ENCODE measurements at places on chromosomes 7 and 10.

DNA sequence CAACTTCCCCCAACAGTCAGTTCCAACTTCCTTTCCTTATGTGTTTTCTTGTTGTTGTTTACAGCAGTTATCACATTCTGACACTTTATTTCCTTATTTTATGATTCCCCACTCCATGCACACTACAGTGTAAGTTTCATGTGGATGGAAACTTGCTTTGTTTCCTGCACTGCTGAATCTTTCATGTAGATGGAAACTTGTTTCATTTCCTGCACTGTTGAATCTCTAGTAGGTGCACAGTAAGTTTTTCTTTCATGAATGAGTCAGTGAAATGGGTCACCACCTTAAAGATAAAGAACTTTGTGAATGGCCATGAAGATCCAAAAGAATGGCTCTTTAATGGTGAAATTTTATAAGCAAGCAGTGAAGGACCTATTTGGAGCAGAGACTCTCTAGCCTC lies 61.4 kb downstream of the SHOC2 start:
- no peak for DNase-seq

GRCh38 chr7:128176696-128177095 lies 64.4 kb upstream of the LEP start:
- no peak for DNase-seq

GRCh38 chr10:126504063-126504760 lies 115.9 kb upstream of the ADAM12 start:
- DNase-seq = peak; percentile 32

DNA sequence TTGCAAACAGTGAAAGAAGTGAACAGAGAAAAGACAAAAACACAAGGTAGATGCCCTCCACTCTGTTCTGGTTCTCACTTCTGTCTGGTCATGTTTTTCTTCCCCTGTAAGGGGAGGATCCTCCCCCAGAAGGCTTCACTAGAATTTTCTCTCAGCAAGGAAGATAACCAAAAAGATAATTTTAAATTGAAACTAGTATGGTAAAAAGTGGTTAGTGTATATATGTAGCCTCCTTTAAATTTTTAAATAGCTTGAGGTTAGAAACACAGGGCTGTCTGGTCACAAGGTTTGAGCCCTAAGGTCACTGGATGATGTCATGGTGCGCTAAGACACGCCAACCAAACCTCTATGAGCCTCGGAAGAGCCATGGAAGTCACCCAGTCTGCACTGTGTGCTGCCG lies 5.6 kb upstream of the PKD1L1 start:
- DNase-seq = no peak

GRCh38 chr10:46542567-46543465 lies 13.6 kb downstream of the GPRIN2 start:
- DNase-seq = no peak

- DNase-seq = no peak
Observed at GRCh38 chr10:29012926-29013554, 275.8 kb upstream of the LYZL1 start.

- DNase-seq = no peak
Observed at GRCh38 chr7:126803990-126804389, 448.8 kb downstream of the GRM8 start.

DNA sequence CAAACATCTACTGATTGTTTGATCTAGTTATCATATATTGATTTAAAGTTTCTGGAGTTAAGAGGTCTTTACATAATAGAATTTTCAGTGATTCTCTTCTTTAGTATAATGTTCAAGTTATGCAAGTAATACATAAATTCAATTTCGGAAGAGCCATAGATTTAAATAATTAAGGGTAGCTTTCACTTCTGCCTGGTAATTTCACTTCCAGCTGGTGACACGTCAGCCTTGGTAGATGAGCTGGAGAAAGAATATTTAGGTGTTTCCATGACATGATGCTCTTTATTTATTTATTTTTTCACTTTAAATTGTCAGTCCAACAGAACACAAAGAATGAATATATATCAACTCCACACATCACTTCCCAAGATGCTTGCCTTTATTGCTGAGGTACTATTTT lies 5.2 kb upstream of the OTUD1 start:
- no peak for DNase-seq

DNA sequence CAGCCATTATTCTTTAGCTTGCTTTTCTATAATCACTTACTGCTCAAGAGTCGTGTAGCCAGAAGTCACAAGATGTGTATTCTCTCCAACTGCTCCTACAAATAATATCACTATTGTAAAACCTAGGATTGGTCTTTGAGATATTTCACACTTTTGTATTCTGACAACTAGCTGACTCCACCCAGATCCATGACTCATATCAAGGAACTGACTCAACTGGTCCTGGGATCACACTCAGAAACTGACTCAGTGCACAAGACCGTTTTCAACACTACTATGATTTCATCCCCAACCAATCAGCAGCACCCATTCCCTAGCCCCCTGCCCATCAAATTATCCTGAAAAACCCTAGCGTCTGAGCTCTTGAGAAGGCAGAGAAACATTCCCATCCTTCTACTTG lies 56.5 kb upstream of the ORC5 start:
- DNase-seq = no peak

DNA sequence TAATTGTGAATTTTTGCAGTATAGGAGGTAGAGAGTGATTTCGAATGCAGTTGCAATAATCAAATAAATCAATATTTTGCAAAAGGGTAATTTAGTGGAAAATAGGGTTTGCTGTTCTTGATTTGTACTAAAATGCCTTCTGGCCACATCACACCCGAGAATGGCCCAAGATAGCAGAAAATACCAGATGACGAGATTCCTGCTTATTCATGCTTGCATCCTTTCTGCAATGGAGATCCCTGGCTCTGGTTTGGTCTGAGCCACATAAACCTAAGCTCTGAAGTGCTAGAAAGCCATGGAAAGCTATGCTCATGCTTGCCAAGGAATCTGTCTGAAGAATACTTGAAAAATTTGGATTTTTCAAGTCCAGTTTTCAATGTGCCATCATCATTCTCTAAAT lies 634.2 kb upstream of the COBL start:
- DNase-seq = no peak

GRCh38 chr7:133003052-133003910 lies 78.6 kb downstream of the CHCHD3 start:
- DNase-seq = no peak

- no peak for DNase-seq
Observed at GRCh38 chr10:79542626-79543025, 17.6 kb downstream of the SFTPA2 start.

DNA sequence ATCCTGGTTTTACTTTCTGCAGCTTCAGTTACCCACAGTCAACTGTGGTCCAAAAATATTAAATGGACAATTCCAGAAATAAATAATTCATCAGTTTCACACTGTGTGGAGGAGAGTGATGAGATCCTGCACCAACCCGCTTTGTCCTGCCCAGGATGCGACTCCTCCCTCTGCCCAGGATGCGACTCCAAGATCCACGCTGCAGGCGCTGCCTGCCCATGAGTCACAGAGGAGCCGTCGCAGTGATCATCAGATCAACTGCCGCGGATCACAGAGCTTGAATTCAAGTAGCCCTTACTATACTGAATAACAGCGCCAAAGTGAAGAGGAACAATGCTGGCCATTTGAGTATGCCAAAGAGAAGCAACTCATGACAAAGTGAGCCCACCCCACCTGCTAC lies 61.5 kb downstream of the GRB10 start:
- DNase-seq = no peak

DNA sequence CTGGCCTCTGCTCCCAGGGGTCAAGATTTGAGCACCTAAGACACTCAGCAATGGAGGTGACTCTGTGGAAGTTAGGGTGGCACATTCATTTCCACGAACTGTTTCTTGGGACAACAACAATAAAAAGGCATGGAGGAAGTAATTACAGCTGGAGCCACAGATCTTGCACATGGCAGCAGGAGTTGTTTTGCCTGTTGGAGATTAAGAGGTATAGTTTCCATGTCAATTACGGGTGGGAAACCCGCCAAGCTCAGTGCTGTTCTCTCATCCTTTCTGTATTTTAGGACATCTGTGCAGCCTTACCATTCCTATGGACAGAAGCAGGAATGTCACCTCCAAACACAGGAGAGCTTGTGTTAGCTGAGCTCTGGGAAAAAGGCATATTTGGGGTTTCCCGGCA lies 201.2 kb downstream of the SNX10 start:
- DNase-seq = no peak

DNA sequence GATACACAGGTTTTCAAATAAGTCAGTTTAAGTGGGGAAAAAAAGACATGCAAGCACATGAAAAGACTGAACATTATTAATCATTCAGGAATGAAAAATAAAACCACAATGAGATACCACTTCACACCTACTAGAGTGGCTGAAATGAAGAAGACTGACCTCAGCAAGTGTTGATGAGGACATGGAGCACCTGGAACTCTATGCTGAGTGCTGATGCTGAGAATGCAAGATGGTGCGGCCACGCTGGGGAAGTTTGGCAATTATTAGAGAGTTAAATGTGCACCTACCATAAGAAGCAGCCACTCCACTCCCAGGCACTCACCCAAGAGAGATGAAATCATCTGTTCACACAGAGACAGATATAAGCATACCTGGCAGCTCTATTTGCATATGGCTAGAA lies 32.9 kb upstream of the ELFN1 start:
- DNase-seq = no peak

DNA sequence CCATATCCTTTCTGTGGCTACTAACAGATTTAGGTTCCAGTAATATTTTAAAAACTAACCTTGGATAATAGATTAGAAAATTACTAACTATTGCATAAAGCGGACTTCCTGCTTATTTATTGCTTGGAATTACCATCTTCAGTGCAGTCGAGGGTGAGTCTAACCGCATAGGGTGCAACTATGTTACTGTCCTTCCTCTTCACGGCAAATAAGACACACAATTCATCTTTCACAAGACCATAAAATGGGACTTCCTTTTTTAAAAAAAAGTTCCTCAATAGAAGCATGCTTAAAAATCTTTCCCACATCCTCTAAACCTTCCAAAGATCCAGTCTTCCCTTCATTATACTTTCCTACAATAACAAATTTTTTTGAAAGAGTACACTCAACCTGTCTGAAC lies 2.1 kb downstream of the SLC25A40 start:
- no peak for DNase-seq

DNA sequence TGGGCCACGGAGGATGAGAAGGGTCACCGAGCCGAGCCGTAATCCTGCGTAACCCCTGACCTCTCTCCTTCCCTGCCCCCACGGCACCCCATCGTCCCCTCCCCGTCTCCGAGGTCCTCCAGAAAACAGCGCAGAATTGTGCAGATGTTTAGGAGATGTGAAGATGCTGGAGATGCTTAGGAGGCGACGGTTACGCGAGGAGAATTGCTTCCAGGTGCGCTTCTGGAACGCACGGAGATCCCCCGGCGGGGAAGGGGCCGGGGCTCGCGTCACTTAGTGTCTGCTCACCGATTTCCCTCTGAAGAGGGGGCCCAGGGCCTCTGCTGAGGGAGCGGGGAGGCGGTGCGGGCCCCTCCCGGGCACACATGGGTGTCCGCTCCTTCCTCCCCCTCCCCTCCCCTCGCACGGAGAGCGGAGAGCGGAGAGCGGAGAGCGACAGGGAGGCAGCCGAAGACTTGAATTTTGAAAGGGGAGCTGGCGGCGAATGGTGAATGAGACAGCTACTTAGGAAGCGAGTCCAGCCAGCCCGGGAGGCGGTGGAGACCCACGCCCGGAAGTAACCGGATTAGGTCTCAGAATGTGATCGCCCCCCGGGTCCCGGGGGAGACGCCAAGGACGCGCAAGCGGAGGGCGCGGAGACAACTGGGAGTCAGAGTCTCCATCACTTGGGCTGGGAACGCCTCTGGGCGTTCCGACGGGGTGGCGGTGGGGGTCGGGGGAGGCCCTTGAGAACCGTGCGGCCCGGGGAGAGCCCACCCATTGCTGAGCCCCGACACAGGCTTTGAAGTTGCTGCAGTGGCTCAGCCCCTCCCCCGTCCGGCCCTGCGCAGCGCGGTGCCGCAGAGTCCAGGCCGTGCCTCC lies 8.7 kb upstream of the EN2 start:
- no peak for DNase-seq

GRCh38 chr10:11279314-11279713 lies 261.6 kb downstream of the CELF2 start:
- no peak for DNase-seq

GRCh38 chr10:482051-482501 lies 207.4 kb downstream of the DIP2C start:
- DNase-seq = no peak

GRCh38 chr7:67553378-67553777 lies 556.7 kb downstream of the TYW1 start:
- no peak for DNase-seq

- DNase-seq = no peak
Observed at GRCh38 chr10:115942101-115942500, 330.9 kb downstream of the GFRA1 start.

DNA sequence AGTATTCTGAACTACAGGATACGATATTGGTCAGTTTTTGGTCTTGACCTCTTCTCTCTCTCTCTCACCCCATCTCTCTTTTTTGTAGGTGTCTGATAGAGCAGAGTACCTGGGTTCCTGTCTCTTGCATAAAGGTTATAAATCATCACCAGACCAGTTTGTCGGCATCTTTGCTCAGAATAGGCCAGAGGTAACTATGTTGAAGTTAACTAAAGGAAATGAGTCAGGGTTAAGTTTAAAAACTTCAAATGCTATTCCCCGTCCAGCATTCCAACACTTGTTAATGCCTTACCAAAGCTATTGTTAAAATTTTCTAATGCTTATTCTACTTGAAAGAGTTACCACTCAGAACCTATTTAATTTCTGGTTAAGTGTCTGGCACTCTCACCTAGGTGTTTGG lies 30.7 kb downstream of the ACSL5 start:
- no peak for DNase-seq

DNA sequence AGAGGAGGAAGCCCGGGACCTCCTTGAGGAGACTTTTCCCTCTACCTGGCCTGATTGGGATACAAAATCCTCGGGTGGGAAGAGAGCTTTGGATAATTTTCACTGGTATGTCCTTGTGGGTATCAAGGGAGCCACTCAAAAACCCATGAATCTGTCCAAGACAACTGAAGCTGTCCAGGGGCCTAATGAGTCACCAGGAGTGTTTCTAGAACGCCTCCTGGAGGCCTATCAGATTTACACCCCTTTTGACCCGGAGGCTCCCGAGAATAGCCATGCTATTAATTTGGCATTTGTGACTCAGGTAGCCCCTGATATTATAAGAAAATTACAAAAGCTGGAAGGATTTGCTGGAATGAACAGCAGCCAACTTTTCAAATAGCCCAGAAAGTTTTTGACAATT lies 38.6 kb downstream of the ZNF25 start:
- no peak for DNase-seq

DNA sequence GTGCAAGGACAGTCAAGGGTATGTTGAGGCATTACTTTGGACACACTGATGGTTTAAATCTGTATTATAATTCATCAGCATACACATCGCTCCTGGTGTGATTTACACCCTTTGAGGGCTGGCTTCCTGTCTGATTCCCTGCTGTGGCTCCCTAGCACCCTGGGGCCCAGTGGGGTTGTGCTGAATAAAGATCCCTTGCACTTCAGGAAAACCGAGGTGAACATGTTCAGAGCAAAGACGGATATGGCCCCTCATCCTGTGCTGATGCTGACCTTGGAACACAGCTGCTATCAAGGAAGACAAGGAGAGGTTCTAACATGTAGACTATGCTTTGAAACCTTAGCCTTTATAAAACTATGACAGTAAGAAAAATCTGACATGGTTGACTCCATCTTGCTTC lies 84.6 kb upstream of the UNC5B start:
- DNase-seq = no peak

GRCh38 chr10:123428391-123428790 lies 237.8 kb upstream of the GPR26 start:
- no peak for DNase-seq

- DNase-seq = no peak
Observed at GRCh38 chr7:43625980-43626379, 43.1 kb downstream of the STK17A start.

GRCh38 chr10:132665946-132666704 lies 119.8 kb downstream of the NKX6-2 start:
- no peak for DNase-seq

Data from left renal pelvis (tissue), 4 donors.